ENCODE measurements at places on chromosomes 16 and 17. TPM values are rescaled to one million over a fixed set of nuclear protein-coding genes. Genes with fewer than 3 reads are reported as not detected.

C17orf107 gene
- 0.30 TPM for total RNA-seq

WNK4 gene
- total RNA-seq, result 1.2 TPM

DNA sequence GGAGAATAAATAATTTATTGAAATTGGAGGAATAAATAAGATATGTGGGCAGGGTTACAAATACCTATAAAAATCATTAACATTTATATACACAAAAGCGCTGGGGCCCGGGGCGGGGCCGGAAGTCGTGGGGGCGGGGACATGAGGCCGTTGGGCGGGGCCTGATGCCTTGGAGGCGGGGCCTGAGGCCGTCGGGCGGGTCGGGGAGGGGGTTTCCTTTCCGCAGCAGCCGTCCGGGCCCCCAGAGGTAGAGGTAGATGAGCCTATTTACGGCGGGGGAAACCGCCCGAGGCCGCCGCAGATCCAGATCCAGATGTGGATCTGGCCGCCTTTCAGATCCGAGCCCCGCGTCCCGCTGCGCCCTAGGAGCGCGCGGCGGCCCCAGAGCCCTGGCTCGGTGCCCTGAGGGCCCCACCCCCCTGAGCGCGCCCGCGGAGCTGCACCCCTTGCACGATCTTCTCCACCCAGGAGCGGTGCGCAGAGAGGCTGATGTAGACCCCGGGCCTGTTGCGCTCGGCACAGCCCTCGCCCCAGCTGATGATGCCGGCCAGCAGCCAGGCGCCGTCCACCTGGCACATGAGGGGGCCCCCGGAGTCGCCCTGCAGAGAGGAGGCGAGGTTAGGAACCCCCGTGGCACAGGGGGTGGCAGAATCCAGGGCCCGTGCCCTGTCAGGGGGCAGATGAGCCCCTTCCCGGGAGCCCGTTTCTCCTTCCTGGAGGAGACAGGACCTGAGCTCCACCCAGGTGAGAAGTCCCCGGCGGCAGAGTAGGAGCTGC lies 5.1 kb downstream of the PRSS22 start:
- ATAC-seq, result no peak

- peak; percentile 26 for ATAC-seq
These were observed 7.6 kb downstream of the CCDC57 start for GRCh38 chr17:82204831-82205719.

DNA sequence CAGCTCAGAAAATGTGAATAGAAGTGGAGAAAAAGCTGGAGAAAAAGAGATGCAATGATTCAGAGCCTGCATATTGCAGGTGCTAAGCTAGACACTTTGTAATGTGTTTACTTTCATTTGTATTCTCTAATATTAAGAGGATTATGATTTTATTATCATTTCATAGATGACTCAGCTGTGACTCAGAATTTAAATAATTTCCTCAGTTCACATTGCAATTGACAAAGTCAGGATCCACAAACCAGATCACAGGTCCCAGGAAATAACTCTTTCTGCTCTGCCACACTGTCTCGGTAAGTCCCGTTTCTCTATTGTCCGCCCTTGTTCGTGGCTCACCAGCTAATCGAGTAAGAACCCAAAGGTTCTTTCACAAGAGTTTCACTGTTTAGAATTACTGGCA lies 235.4 kb upstream of the MON1B start:
- no peak for ATAC-seq

- ATAC-seq, result peak; percentile 85
These were observed 93.5 kb downstream of the NXN start for GRCh38 chr17:885971-886571.

GRCh38 chr17:27438348-27438998 lies 17.8 kb upstream of the KSR1 start:
- no peak for ATAC-seq

GRCh38 chr17:72920513-72920912 lies 172.0 kb downstream of the SLC39A11 start:
- no peak for ATAC-seq

DNA sequence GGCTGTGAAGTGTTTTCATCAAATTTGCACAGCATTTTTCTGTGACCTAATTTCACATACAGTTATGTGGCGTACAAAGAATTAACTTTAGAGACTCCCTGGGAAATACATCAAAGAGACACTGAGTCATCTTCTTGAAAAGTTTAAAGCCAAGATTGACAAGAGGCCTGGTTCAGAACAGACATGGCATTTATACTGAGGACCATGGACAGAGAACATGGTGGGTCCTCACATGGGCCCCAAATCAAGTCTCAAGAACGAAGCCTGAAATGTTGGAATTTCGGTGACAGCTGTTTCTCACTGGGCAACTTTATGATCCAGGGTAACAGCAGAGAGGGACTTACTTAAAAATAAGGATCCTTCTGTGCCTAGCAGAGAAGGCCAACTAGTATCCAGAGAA lies 311.5 kb upstream of the KCNJ16 start:
- ATAC-seq, result no peak

All from gastroesophageal sphincter (tissue), 4 donors.